ENCODE measurements at places on chromosomes 5 and 9.

DNA sequence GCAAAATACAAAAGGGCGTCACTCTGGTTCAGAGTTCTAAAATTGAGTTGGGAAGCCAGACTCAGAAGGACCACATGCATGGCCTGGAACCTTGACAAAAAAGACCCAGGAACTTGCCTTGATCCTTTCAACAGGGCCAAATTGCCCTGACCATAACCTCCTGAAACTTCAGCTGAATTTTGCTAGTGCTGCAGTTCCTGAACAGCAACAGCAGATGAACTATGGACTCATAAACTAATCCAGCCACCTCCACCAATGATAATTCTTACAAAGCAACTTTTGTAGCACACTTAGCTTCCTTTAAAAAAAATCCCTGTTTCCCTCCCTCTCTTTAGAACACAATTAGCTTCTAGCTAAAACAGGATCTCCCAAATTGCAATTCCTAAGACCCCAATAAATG, 155.9 kb downstream of the MAT2B start:
- no peak for DNase-seq

DNA sequence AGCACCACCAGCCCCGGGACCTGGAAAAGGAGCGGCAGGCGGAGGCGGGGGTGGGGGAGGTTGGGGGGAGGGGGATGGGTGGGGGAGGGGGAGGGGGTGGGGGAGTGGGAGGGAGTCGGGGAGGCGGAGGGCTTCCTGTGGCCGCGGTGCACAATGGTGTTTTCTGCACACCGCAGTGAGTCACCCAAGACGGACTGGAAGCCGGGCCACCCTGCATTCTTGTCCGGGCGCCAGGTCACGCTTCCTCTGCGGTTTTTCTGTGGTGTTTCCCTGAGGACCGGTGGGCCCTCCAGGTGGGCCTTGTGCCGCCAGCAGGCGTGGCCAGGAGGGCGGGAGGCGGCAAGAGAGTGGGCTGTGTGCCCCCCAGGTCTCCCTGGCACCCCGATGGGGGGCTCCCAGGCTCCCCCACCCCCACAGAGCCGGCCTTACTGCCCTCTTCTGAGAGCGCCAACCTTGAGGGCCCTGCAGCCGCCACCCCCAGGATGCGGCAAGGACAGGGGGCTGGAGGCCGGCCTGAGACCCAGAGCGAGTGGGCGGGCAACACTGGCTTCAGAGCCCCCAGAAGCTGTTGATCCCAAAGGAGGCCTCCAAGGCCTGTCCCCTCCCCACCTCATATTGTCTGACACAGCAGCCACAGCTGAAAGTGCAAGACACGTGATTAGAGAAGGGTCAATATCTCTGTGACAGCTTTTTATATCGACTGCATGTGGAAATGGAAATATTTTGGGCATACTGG, 11.1 kb downstream of the EXD3 start:
- DNase-seq: peak; percentile 52

- DNase-seq: no peak
These were observed 7.3 kb downstream of the QSOX2 start for GRCh38 chr9:136238342-136238732.

DNA sequence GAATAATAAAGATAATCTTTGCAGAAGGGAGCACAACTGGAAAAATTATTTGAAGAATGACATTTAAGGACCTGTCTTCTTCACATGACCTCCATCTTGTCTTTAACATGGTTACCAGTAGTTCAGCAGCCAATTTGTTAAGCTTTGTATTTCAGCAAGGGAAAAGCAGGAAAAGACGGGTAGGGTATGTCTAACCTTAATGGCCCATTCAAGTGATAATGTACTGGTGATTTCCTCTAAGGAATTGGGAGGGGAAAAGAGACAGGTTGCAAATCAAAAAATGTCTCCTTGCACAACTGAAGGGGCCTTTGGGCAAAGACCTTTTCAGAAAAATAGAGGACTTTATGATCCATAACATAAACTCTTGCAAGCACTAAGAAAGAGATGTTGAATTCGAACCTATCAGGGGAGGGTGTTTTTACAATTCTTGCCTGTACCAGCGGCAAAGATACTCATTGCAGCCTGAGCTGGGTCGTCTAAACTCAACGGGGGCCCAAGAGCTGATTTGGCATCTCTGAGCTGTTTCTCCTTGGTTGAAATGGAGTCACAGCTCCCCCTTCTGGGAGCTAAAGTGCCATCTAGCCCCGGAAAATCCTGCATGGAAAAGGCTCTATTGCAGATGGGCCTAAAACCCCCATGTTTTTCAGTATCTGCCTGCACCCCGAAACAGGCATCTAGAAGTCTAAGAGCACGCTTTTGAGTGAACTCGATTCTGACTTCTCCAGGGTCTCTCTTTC, 3.8 kb downstream of the BRINP1 start:
- no peak for DNase-seq

DNA sequence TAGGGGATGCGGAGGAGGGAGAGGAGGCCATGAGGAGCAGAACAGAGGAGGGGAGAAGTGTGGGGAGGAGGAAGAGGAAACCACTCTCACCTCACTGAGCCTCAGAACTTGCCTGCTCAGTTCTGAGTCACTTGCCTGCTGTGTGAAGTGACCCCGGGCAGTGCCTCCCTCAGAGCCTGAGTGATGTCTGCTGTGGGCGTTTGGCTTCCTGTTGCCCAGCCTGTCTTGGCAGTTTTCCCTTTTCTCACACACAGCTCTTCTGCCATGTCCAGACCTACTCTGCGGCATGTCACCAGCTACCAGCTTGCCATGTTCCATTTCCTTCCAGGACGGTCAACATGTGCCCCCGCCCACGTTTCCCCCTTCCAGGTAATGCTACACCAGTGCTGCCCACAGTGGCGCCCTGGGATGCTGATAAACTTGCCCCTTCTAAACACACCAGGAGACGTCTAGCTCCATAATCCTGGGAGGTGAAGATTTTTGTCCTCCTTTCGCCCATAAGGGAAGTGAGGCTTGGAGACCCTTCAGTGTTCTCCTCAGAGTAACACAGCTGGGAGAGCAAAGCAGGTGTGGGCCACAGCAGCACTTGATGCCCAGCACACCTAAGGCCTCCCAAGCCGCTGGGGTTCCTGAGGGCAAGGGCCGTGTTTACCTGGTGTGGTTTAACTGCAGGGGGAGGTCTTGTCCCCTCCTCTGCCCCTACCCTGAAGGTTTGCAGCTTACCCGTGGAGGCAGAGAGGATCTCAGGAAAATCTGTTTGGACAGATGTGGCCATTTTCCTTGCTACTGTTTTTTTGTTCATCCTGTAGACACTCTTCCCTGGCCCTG, 63.8 kb upstream of the RNF130 start:
- DNase-seq: no peak

DNA sequence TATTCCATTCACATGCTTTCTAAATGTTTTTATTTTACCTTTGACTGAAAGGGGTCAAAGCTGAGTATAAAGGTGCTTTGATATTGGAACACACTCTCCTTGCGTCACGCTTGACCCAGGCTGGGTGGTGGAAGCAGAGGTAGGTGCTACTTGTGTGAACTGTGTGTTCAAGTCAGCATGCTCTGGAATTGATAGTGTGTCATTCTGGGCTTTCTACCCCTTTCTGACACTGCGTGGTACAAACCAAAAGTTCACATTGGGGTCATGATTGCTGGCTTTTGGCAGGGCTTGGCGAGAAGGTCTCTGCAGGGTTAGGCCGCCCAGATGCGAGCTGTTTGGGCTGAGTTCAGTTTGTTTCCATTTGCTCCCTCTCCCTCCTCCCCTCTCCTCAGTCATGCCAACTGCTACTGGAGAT, 131.8 kb downstream of the ADAMTSL1 start:
- DNase-seq: no peak

DNA sequence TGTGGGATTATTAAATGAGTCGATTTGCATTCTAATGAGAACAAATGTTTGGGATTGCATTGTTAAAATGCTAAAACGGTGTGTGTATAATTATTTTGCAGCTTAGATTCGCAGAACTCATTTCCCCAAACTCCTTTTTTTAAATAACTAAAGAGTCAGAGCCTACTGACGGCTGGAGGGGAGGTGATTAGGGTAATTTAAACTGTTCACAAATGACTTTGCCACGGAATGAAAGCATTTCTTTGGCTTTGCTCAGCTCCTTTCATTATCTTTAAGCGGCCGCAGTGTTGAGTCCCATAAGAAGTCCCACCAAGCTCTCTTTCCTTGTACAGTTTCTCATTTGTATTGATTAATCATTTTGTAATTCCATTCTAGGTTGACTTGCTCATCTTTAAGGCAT, 1632.8 kb downstream of the MAT2B start:
- DNase-seq: no peak

DNA sequence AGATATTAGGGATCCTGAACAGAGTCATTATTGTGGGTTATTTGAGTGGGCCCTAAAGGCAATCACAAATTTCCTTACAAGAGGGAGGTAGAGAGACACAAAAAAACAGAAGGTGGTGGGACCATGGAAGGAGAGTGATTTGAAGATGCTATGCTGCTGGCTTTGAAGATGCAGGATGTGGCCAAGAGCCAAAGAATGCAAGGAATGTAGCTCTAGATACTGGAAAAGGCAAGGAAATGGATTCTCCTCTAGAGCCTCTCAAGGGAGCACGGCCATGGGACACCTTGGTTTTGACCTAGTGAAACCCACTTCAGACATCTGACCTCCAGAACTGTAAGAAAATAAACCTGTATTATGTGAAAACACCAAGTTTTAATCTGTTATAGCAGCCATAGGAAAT, 53.8 kb downstream of the TTC39B start:
- DNase-seq: no peak

DNA sequence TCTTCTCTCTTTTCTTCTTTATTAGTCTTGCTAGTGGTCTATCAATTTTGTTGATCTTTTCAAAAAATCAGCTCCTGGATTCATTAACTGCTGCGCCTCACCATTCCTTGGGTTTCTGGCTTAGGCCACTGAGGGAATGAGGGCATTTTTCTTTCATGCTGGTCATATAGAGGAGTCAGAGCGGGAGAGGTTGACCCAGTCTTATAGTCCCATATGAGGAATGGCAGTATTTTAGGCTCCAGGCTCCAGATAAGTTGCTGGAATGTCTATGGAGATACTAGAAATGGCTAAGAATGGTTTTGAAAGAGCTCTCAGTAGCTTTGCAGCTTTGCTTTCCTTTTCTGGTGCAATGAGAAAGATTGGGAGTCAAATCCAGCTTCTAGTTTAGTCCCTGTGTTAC, 58.2 kb downstream of the GALNT10 start:
- DNase-seq: no peak

DNA sequence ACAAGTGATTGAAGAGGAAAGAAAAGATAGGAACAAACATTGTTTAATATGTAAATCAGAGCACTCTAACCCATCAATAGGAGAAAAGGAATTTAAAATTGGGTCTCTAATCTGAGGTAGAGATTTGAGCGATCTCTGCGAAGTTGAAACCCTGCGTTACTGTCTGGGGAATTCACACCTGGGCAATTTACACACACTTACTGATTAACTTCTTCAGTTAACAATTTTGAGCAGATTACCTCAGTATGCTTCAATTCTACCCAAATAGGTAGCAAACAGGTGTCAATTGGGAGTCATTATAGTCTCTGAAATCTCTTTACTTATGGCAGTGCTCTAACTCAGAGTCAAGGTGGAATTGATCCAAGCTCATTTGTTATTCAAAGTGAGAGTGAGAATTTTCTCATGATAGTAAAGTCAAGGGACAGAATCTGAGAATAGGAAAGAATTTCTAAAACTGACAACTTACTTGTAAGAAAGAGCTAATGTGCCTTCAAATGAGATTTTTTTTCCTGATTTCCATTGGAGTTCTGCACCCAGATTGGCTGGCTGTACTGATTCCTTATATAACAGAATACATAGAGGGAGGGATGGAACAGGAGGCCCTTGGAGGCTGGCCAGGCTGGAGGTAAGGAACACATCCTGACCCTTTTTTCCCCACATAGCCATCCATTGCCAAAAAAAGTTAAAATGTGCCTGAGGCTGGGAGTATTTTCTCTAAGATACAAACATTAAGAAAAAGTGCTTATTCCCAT, 27.1 kb upstream of the IFNA14 start:
- DNase-seq: no peak

GRCh38 chr5:136749016-136749415, 383.7 kb upstream of the TRPC7 start:
- DNase-seq: no peak

GRCh38 chr5:1380011-1380817, 35.3 kb upstream of the CLPTM1L start:
- peak; percentile 71 for DNase-seq

DNA sequence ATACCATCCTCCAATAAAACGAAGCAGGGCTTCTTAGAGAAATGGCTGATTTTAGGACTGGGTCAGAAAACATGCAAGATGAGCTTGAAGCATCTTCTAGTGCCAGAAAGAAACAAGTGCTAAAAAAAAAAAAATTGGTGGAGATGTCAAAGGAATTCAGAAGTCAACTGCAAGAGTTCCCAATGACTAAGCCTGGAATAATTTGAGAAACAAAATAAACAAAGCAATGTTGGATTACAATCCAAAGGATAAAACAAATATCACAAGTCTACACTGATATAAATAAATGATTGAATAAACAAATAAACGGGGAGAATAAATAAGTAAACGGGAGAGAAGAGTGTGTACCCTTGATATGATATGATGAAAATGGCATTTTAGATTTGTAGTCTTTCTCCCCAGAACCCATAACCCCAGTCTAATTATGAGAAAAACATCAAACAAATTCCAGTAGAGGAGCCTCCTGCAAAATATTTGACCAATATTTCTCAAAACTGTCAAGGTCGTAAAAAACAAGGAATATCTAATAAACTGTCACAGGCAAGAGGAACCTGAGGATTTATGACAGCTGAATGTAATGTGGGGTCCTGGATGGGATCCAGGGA, 63.5 kb upstream of the CCL21 start:
- DNase-seq: no peak

- no peak for DNase-seq
These were observed 350.5 kb downstream of the MAN2A1 start for GRCh38 chr5:110040178-110040577.

- DNase-seq: no peak
These were observed 6.6 kb downstream of the ISL1 start for GRCh38 chr5:51389577-51390463.

- DNase-seq: no peak
These were observed 15.2 kb downstream of the ERP44 start for GRCh38 chr9:100083448-100084127.

DNA sequence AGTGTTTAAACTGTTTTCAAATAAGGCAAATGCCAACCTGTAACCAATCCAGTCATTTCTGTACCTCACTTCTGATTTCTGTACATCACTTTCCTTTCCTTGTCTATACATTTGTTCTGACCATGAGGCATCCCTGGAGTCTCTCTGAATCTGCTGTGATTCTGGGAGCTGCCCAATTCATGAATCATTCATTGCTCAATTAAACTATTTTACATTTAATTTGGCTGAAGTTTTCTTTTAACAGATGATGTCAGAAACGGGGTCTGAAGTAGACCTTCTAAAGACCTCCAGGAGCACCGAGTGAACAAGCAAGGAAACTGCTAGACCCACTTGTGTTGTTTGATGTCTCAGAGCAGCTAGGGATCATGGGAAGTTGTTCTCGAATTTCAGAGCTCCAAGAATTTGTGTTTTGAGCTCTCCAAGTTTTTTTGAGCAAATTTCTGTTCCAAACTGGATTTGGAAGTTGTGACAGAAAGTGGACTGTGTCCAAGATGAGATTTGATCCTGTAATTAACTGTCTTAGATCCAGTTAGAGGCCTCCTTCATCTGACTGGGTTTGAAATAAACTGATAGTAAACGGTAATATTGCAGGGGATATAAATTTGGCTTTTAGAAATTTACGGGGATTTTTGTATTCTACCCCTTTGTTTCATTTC, 490.8 kb upstream of the ST8SIA4 start:
- no peak for DNase-seq
